ENCODE measurements at places on chromosomes 2 and 18. TPM values are rescaled to one million over a fixed set of nuclear protein-coding genes. Genes with fewer than 3 reads are reported as not detected.

DNA sequence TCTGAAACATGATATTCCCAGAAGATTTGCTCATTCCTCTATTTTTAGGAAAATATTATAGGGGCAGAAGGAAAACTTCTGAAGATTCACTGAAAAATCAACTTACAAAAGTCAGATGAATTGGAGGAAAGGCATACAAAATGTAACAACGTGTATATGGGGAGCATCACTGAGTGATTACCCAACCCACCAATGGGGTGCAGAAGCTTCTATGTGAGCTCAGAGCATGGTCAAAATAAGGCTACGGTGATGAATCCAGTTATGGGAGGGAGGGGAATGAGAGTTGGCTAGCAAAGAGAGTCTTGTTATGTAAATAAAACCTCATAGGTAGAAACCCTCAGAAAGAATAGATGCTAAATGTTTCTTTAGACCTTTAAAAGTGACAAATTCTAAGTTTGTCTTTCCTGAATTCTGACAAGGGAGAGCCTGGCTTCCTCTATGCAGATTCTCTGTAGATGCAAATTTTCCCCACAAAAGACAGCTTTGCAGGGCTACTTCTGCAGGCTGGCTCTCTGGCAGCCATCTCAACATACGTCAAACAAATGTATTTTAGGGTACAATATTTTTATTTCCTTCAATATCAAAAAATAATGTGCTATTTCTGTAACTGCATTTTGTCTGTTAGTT, 171.4 kb upstream of the NDUFV2 start:
- no peak for DNase-seq

DNA sequence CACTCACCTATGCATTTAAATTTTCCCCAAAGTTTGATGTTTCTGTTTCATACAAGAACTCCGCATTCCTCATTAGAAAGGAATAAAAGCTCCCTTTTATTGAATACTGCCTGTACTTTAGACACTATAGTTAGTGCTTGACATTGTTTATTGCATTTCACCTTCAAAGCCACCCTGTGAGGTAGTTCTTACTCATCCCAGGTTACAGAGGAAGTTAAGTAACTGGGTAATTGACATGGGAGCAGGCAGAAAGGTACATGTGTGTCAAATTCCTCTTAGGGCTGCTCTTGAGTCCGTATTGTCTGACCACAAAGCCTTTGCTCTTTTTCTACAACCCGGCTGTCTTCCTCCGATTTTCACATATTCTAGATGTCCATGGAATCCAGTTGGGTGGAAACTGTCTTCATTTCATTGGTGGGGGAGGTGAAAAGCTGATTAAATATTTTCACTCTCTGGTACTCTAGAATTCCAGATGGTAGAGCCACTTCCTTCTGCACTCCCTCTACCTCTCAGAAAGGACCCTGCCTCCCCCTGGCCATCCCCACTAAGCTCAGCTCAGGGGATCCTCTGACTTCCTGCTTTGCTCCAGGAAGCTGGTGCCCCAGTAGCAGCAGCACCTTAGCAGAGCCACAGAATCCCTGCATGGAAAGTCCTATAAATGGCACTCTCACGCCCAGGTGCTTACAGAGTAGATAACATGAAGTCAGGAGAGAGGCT, 319.2 kb downstream of the LRATD1 start:
- DNase-seq = no peak

DNA sequence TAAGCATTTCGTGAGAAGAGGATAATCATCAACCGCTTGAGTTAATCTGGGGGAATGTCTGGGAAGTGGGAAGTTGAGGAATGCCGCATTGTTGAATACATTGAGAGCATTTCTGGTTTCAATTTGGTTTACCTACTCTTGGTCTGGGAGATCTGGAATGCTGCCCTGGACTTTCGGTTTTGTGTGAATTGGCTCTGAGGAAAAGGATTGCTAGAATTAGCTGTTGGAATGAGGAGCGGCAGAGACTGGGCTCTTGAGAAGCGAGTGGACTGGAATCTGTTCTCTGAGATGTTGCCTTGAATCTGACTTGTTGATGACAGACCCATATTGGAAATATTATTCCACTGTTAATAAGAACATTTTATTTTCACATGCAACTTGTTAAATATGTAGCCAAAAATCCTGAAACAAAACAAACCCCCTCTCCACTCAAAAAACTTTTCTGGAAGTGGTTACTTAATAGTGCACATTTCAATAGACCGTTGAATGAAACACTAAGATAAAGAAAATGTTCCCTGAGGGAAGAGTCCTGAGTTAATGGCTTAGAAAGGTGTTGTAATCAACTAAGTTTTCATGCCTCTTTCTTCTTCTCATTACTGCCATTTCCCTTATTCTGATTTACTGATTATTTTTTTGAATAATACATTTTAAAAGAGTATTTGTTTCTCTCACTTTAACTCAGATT, 50.8 kb downstream of the PTPRM start:
- peak; percentile 64 for DNase-seq

- DNase-seq = no peak
Observed at GRCh38 chr2:209451209-209451834, 27.5 kb downstream of the MAP2 start.

DNA sequence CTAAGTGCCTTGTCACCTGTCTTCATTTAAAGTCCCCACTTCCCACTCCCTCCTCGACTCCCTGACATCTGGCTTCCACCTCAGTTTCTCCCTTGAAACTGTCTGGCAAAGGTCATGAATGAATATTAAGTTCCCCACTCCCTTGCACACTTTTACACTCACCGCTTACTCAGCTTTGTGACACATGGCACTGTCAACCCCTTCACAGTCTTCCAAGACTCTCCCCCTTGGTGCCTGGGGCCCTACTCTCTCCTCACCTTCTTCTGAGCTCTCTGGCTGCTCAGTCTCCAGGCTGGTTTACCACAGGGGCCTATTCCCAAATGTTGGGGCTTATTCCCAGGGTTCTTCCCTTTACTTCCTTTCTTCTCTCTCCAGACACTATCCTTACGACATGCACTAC, 17.9 kb upstream of the PTPN4 start:
- DNase-seq = no peak

DNA sequence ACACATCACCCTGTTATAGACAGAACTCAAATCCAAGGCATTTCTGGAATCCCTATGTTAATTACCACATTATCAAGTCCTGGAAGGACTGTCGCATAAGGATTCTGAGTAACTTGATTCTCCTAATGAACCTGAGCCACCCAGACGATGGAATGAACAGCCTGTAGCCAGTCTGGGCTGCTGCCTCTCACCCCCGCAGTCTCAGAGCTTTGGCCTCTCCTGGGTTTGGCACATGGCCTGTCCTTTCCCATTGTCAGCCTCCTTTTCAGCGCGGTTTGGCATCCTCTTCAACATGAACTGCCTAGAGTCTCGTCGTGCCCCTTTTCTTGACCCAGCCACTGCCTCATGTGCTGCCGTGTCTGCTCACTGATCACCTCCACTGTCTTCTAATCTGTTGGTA, 147.6 kb downstream of the SLC8A1 start:
- DNase-seq = no peak

GRCh38 chr2:60358476-60358875, 195.0 kb downstream of the BCL11A start:
- no peak for DNase-seq

DNA sequence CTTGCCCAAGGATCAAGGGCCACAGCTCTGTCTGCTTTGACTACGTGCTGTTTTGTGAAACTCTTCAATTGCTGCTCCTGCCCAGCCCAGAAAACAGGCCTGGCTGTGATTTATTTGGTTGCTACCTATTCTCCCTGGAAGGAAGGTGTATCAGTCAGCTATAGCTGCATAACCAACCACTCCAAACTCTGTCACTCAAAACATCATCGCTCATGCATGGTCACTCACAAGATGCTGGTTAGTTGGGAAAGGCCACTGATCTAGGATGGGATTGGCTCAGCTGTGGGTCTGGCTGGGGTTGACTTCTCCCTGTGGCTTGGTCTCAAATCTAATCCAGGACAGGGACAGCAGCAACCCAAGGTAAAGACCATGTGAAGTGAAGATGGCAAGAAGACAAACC, 14.6 kb downstream of the TEX51 start:
- DNase-seq = no peak

GRCh38 chr2:128261245-128262128, 57.2 kb downstream of the HS6ST1 start:
- DNase-seq = no peak

- DNase-seq = no peak
Observed at GRCh38 chr2:27572439-27572838, 10.4 kb upstream of the ZNF512 start.

- DNase-seq = no peak
Observed at GRCh38 chr2:20196053-20196656, 28.8 kb downstream of the SDC1 start.

DNA sequence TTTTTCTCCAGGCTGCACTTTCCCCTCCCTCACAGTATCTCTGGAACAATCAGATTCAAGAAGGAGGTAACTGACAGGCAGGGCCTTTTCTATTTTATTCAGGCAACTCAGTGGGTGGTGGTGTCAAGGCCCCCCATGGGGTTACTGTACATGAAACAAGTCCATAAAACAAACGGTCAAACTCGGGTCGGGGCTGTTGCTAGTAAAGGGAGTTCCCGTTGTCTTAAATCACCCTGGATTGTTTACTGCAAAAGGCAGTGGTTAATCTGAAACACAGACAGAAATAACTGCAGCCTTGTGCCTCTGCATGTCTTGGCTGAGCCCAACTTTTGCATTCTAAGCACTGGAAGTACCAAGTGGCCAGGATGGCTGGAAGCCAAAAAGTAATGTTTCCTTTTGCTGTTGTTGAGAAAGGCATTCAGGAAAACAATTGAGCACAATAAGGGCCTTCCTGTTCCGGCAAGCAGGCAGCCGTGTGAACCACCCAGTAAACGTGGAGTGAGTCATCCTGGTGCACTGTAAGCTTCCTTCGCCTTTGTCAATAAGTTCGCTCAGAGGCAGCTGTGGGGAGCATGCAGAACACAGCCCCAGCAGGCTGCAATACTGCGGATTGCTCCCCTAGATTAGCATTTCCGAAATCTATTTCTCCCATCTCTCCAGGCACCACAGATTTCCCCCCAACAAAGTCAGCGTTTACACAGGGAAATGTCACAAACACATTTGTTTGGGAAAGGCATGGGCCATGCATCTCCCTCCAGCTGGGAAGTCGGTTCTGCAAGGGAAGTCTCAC, 149.6 kb downstream of the IRS1 start:
- DNase-seq = peak; percentile 96

DNA sequence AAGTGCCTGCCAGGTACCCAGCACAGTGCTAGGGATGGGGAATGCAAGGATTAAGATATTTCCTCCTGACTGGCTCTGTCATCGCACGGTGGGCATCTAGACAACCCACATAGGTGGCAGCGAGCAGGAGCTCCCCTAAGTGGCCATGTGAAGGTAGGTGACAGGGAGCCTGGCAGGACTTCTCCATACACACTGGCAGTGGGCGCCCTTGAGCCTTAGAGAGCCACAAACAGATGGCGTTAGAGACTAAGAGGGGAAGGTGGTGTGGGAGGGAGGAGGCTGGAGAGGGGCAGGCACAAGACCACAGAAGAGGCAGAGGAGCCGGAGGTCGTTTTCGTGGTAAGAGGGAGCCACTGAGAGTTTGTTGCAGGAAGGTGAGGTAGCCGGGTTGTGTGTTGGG, 15.2 kb downstream of the PRELID3A start:
- DNase-seq = peak; percentile 35

DNA sequence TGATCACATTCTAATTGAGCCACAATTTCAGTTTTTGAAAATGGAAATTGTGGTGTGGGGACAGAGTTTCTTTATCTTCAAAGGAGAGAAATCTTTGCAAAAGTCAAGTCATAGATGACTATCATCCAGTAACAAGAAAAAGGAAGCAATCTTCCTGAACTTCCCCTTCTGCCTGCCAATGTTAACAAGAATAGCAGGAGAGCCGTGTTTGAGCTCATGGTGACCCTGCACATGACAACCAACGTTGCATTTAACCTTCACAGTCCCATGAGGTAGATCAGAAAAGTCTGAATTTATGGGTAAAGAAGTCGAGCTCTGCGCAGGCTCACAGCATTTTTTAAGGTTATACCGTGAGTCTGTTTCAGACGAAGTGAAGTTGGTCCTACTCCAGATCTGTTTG, 454.9 kb downstream of the LPIN1 start:
- no peak for DNase-seq

DNA sequence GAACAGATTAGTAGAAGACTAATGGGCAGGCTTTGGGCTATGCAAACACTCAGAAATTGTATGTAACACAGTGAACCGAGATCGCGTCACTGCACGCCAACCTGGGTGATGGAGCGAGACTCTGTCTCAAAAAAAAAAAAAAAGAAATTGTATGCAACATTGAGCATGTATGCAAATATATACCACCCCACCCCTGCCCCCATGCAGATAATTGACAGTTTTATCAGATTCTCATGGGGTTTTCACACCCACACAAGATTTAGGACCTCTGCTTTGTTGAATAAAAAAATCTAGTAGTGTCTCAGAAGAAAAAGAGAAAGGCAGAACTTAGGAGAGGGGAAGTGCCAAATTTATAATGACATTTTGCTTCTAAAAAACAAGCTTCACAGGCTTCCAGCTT, 131.6 kb upstream of the FN1 start:
- DNase-seq = no peak

- no peak for DNase-seq
Observed at GRCh38 chr2:40286721-40287120, 165.2 kb downstream of the SLC8A1 start.

- DNase-seq = no peak
Observed at GRCh38 chr2:48635786-48636185, 18.1 kb downstream of the GTF2A1L start.

Gene PFN4
- total RNA-seq = not detected

Gene FAM124B
- not detected for total RNA-seq

Gene MREG
- 19.8 TPM for total RNA-seq

Gene CNRIP1
- total RNA-seq = 69.7 TPM

Gene STK16
- 20.4 TPM for total RNA-seq

Gene CDCA7
- total RNA-seq = 24.6 TPM

Gene MAL
- total RNA-seq = not detected

Gene CYP1B1
- not detected for total RNA-seq

Gene OR6B2
- not detected for total RNA-seq

Gene RBM43
- 0.77 TPM for total RNA-seq

Gene FOXI3
- not detected for total RNA-seq

Gene AFF3
- total RNA-seq = 6.8 TPM

Gene STAM2
- 20.2 TPM for total RNA-seq

Gene KIAA2012
- total RNA-seq = not detected

Data from HT1080 (cell line).